ENCODE measurements at places on chromosomes 13 and 19.
A peak's percentile ranks its signal among the peaks of the same experiment; 100 is the strongest.

DNA sequence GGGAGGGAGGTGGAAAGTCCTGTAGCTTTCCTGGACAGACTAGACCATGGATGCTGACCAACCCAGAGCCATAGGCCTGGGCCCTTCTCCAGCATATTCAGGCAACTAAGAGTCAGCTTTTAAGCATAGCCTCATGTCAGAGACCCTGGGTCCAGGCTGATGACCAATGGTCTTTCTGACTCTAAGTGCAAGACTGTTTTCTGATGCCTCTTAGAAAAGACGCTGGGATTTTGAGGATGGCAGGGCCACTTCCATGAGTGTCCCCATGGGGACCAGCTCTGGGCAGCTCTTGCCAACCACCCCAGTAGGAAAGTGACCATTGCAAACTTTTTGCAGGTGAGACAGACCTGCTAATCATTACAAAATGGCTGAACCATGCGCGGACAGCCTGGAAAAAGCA lies 135.6 kb upstream of the KL start:
- no peak for DNase-seq

DNA sequence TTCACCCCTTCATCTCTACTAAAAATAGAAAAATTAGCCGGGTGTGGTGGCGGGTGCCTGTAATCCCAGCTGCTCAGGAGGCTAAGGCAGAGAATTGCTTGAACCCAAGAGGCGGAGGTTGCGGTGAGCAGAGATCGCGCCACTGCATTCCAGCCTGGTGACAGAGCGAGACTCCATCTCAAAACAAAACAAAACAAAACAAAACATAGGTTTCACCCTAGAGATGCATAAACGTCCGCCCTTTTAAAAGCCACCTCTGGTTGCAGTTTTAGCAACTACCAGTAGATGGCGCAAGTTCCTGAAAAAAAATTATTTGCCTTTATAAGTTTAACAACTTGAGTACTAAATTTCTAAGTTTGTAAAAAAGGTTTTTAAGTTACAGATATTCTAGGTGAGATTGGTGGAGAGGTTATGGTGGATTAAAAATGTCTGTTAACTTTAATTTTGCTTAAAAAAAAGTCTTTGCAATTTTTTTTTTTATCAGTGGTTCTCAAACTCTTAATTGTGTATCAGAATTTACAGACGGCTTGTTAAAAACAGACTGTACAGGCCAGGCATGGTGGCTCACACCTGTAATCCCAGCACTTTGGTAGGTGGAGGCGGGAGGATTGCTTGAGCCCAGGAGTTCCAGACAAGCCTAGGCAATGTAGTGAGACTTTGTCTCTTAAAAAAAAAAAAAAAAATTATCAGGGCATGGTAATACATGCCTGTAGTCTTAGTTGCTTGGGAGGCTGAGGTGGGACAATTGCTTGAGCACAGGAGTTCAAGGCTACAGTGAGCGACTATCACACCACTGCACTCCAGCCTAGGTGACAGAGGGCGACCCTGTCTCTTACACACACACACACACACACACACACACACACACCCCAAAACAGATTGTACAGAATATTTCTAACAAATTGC lies 42.1 kb downstream of the NAA16 start:
- peak; percentile 41 for DNase-seq

DNA sequence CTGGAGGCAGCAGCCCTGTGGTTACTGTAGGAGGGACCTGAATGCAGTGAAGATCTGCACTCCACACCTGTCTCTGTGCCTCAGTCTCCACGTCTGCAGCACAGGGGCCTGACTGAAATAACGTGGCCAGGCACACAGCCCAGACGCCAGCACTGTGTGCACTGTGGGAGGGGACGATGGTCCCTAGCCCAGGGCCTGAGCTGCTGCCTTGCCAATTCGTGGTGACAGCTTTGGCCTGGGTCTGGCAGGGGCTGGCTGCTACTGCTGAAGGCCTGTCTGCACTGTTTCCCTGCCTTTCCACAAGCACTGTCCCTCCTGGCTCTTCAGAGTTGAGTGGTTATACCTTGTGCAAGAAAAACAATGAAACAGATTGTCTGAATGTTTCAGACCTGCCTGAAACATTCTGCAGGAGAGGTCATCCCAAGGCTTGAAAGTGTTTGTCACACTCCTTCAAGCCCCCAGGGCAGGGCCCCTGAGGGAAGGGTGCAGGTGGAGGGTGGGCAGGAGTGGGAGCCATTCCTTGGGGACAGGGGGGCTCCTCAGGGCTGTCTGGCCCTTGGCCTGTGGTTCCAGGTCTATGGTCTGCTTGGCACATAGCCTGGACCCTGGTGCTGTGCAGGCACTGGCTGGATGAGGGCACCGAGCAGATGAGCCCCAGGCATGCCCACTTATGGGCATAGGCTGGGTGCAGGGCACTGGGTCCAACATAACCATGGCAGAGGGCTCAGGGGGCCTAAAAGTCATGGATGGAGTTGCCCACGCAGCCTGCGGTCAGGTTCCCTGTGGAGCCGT lies 38.7 kb upstream of the LDLR start:
- no peak for DNase-seq

GRCh38 chr19:51687791-51688670 lies 5.1 kb upstream of the SPACA6 start:
- DNase-seq, result no peak

DNA sequence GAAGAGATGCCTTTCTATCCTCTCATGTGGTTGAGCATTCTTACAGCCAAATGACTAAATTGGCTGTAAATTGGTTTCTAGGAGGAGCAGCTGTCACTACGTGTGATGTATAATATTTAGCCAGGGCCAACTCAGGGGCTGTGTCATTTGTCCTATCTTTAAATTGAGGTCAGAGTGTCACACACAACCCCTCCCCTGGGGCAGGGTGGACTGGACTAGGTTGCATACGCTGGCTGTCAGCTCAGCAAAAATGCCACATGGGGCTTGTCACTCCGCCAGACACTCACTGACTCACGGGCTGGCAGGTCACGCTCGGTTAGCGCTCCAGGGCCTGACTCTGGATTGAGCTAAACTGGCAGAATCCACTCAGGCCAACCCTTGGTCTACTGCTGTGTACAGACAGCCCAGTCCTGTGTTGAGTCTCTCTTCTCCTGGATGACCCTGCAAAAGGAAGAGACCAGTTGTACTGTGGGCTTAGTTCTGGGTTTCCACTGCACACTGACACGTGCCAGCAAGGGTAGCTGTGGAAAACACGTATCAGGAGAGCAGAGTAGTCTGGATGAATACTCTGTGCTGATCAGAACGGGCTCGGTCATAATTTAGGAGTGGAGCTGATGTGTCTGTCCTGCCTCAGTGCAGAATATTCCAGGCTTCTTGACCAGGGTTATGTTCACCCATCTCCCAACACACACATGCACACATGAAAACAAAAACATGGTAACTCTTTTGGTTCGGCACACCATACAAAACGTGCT lies 29.1 kb downstream of the SHISA2 start:
- no peak for DNase-seq

- DNase-seq, result no peak
These were observed 127.6 kb downstream of the COG6 start for GRCh38 chr13:39783051-39783450.

- no peak for DNase-seq
These were observed 117.3 kb downstream of the POSTN start for GRCh38 chr13:37481011-37481884.

DNA sequence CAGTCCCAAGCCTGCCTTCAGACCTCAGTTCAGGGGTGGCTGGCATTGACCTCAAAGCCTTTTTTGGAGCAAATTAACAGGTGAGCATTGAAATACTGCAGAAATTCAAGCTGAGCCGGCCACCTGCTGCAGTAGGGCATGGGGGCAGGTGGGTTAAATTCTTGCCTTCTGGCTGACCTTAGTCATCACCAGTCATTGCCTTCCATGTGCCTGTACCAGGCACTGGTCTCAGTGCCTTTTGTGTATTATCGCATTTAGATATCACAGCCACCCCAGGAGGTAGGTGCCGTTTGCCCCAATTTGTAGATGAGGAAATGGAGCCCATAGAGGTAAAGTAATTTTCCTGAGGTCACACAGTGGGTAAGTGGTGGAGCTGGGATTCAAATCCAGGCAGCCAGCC lies 7.2 kb downstream of the PPP1R37 start:
- no peak for DNase-seq

GRCh38 chr19:39820696-39821095 lies 13.3 kb downstream of the DYRK1B start:
- DNase-seq, result no peak

GRCh38 chr19:30692181-30692811 lies 320.1 kb downstream of the ZNF536 start:
- DNase-seq, result no peak

GRCh38 chr13:101915755-101916107 lies 463.3 kb downstream of the ITGBL1 start:
- no peak for DNase-seq

GRCh38 chr13:59471106-59471505 lies 692.6 kb downstream of the DIAPH3 start:
- no peak for DNase-seq

DNA sequence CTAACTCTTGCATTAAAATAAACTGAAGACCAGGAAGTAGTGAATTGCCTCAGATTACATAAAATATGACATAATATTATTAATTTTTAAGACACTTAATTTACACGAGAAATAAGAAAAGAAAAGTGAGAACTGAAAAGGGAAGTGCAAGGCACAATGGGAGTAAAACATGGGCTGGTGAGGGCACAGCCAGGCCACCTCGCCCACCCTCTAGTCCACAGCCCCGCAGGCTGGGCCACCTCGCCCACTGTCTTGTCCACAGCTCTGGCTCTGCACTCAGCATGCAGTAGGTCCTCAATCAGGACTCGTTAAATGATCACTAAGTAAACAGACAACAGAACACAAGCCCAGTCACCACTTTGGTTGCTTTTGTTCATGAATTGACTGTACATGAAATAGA lies 67.8 kb upstream of the ARHGEF7 start:
- no peak for DNase-seq

DNA sequence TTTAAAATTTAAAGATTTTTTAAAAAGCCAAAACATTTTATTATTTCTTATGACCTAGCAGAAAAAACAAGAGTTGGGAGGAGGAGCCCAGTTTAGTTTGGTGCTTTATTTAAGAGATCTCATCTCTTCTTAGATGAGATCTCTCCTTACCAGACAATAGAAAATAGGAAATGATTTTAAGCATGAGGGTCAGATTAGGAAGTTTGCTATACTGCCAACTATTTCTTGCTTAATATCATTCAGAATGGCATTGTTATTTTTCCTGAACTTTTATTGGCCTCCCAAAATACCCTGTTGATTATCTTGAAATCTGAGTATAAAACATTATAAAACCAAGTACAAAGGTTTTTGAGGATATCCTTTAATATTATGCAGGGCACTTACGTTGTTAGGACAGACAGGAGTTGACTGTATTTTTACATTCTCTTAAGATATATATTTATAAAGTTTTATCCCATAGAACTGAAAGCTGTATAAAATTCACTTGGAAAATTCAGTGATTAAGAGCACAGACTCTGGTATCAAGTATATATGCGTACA lies 56.1 kb downstream of the DNAJC15 start:
- DNase-seq, result no peak

DNA sequence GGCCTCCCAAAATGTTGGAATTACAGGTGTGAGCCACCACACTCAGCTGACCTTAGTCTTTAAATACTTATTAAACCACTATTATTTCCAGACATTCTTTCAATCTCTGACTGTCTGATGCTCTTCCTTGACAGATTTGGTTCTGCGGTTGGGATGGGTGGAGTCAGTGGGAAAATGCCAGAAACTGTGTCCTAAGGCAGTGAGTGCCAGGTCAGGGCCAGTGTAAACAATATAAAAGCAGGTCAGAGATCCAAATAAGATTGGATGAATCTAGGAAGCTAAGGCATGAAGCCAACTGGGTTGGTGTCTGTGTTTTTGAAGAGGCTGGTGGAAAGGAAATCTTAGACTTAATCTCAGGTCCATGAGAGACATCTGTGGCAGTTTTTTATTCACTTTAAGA lies 74.7 kb downstream of the KLF5 start:
- DNase-seq, result no peak

DNA sequence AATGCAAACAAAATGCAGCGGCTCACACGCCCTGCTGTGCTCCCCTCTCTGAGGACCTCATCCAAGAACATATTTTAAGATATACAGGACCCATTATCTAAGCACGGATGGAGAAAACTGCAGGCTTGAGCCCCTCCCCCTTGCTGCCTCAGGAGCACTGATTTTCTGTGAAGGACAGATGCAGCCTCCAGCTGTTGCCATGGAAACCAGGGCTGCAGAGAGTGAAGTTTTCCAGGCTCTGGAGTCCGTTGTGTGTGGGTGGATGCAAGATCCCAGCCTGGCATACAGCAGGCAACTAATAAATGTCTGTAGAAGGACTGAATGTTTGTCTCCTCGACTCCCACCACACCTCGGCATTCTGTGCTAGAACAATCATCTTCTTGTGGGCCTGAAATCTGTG lies 105.6 kb upstream of the PEG3 start:
- no peak for DNase-seq

- no peak for DNase-seq
These were observed 100.7 kb downstream of the CRYL1 start for GRCh38 chr13:20424949-20425348.

- DNase-seq, result no peak
These were observed 312.5 kb downstream of the DCLK1 start for GRCh38 chr13:35818633-35819067.

- no peak for DNase-seq
These were observed 12.4 kb upstream of the TINCR start for GRCh38 chr19:5580161-5580571.

- no peak for DNase-seq
These were observed 14.2 kb upstream of the LATS2 start for GRCh38 chr13:21075379-21076249.

DNA sequence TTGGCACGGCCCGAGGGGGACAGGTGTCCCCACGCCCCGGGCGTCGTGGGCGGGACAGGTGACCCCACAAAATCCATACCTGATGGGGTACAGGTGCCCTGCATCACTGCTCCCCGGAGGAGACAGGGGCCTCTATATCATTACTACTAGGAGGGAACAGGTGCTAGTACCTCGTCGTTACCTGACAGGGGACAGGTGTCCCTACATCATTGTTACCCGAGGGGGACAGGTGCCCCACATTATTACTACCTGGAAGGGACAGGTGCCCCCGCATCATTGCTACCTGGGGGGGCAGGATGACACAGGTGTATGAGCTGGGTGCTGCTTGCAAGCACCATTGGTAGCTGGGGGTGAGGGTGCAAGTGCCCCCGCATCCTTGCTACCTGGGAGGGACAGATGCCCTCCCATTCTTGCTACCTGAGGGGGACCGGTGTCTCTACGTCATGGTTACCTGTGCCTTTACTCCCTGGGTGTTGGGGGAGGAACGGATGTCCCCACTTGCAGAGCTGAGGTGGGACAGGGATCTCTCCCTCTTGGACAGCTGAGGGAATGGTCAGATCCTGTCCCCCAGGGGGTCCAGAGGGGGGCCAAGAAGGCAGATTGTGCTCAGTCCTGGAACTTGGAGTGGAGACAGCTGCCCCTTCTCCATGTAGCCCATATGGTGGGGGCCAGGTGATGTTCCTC lies 620 bp downstream of the CRTC1 start:
- no peak for DNase-seq

- DNase-seq, result no peak
These were observed 4.0 kb upstream of the IGFL1 start for GRCh38 chr19:46225558-46226004.

- DNase-seq, result no peak
These were observed 7.6 kb downstream of the GPR32 start for GRCh38 chr19:50777830-50778303.
